ENCODE measurements at places on chromosomes 7 and 10.

DNA sequence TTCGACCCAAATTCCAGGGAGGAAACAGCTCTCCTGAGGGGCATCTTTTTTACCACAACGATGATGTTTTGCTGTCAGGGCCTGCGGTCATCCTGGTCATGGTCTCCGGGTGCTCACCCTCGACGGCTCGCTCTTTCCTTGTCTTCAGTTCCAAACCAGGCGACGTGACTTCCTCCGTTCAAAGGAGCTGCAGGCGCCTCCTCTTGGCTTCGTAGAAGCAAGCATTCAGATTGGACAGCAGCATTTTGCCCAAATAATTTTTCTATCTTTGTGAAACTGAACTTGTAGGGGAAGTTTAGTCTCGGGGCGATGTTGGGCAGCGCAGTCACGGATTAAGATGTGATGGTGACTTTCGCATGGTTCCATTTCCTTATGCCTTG is 208.9 kb downstream of the DNAJB6 start:
- DNase-seq = no peak

DNA sequence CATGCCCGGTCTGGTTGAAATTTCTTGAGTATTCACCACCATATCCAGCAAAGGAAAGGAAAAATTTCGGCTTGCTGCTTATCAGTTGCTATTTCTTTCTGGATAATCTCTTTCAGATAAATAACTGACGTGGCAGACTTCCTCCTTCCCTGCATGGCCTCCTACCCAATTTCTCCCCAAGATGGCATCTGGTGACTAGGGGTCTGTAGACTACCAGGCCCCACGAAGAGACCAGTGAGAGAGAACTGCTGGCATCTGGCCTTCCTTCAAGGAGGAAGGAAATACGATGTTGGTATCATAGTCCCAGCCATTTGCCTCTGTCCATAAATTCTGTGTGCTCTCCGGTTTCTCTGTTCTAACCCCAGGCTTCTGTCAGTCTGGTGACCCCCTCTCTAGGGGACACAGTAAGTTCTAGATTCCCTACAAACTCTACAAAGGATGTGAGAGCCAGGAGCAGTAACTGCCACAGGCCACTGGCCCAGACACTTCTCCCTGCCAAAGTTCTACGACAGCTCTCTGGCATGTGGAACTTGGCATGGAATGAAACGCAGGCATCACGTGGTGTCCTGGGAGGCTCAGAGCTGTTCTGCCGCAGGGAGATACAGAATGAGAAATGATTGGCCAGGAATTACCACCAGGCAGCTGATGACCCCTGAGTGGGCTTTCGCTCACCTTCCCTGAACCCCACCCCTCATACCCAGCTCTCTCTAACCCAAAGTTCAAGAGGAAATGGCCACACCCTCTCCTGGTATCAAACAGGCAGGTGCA is 30.0 kb upstream of the MSRB2 start:
- DNase-seq = peak; percentile 11

DNA sequence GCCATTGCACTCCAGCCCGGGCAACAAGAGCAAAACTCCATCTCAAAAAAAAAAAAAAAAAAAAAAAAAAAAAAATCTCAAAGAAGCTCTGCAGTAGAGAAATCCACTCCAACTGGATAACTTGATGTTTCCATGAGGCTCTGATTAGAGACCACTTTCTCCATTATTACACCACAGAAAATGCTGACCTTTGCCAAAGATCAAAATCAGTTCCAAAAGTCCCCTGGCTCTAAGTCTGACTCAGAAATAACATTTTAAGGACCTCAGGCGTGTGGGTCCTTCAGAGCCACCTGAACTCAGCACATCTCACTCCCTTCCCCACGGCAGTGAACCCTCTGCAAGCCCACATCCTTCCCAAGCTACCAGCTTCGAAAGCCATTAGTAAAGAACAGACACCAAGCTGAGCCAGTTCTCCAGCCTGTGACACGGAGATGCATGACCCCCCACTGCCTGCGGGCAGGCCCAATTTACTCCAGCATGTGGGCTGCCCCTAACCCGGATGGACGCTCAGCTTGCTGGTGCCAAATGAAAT is 13.8 kb upstream of the TMEM120A start:
- no peak for DNase-seq

GRCh38 chr10:106992055-106992454 is 172.5 kb downstream of the SORCS1 start:
- DNase-seq = no peak

GRCh38 chr7:74399006-74399405 is 54.7 kb upstream of the GTF2IRD1 start:
- DNase-seq = no peak

DNA sequence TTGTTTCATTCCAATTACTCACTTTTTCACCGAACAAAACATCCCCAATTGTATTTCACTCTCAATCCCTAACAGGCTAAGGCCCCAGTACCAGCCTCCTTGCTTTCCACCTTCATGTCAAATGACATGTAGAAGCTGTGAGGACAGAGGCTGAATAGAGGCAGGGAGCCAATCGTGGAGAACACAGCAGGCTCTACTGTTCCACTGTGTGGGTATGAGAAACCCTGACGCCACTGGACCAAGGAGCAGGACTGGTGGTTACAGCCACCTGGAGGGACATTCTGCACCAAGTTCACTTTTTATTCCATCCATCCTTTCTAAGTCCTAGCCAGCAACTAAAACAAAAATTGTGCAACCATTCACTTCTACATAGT is 502.8 kb downstream of the SORCS1 start:
- DNase-seq = no peak

- no peak for DNase-seq
These were observed 47.0 kb downstream of the DENND2A start for GRCh38 chr7:140593672-140593982.

DNA sequence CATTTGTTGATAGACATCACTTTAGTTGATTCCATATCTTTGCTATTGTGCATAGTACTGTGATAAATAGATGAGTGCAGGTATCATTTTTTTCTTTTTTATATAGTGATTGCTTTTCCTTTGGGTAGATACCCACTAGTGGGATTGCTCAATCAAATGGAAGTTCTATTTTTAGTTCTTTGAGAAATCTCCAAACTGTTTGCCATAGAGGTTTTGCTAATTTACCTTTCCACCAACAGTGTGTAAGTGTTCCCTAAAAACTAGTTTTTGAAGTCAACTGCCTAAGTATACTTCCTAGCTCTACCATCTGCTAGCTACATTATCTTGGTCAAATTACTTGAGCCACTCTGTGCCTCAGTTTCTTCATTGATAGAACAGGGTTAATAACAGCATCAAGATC is 31.5 kb upstream of the RSBN1L start:
- no peak for DNase-seq

GRCh38 chr10:36455526-36456133 is 669.8 kb upstream of the ANKRD30A start:
- no peak for DNase-seq

GRCh38 chr7:77910124-77910523 is 111.6 kb downstream of the PHTF2 start:
- DNase-seq = no peak

GRCh38 chr7:140316165-140316661 is 82.1 kb downstream of the SLC37A3 start:
- DNase-seq = peak; percentile 16

DNA sequence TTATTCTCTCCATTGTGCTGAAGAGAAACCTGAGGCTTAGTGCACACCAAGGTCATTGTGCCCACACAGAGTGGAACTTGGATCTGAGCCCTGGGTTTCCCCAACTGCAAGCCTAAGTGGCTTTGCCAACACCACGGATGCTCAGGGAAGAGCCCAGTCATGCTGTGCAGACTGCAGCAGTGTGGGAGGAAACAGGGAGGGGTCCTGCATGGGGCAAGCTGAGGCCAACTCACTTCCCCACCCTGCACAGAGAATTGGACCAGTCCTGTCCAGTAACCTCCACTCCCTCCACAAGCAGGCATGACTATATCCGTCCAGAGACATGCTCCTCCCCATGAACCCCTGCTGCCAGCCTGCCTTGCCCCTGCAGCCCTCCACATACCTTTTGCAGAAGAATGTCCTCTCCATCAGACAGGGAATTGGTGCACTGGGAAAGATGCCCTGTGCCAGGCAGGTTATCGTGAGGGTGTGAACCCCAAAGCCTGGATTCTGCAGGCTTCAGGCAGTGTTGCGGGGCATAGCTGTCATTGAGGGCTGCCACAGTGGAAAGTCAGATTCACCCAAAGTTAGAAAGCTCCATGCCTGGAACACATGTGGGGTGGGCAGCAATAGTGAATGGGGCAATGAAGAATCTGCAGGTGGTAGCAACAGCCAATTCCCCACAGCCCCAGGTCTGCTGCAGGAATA is 44.9 kb downstream of the DRGX start:
- no peak for DNase-seq

DNA sequence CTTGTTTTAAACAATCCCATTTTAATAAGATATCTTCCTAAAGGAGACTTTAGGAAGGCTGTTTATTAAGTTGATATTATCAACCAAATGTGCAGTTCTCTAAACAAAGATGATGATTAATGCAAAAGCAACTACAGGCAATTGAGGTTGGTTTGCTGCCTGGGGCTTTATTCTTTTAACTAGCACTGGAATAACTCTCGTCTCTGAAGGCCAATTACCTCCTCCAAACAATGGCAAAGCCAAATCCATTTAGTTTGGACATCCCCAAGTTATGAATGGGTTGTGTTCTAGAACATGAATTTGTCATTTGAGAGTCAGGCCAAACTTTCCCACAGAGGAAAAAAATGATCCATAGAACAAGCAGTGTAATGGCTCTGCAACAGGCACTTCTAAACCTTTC is 114.1 kb downstream of the SLC16A9 start:
- DNase-seq = no peak

GRCh38 chr7:70239918-70240317 is 641.6 kb downstream of the AUTS2 start:
- no peak for DNase-seq

DNA sequence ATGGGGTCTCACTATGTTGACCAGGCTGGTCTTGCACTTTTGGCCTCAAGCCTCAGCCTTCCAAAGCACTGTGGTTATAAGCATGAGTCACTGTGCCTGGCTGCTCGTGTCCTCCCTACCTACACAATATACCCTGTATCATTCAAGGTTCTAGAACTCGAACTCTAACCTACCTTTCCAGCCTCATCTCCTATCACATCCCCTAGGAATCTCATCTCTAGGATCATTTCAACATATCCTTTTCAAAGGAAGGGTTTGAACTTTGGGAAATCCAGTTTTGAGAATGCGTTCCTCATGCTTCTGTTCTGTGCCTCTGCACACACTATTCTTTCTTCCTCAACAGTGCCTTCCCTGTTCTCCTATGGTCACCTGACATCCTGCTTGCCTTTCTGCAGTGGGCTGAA is 87.8 kb upstream of the RHEB start:
- DNase-seq = no peak

DNA sequence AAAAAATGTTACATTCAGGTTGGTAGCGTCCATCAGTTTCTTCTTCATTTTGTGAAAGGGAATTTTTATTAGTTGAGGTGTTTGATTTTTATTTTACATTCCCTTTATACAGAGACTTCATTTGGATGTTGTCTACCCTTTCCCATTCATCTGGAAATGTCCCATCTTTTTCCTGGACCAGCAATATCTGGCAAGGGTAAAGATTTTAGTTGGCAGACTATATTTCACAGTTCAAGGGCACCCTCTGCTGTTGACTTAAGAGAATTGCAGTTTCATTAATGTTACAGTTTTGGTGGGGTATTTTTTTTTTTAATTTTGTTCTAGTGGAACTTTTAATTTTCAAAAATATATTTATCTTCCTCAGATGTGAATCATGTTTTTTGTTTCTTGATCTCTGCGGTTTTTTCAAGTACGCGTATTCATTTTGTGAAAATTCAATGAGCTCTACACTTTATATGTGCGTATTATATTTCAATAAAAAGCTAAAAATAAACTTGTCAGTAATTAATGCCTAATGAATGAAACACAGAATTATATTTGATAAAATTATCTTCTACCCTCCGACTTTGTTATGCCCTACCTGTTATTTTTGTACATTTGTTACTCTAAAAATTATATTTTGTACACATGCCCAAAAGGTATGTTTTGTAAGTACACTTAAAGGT is 97.9 kb upstream of the KLF14 start:
- no peak for DNase-seq

DNA sequence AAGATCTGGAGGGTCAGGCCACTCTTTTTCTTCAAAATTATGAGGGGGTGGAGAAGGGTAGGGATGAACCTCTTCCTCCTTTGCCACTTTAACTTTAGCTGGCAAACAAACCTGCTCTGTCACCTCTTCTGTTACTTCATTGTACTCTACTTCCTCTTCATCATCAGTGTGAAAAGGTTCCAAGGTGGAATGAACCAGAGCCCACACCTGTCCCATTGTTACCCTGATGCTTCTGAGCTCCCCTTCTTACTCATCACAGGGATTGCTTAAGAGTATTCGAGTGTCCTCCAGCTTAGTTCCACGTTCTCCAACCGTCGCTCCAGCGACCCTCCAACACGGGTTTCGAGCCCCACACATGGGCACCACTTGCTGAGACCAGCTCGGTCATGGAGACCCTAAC is 5.2 kb downstream of the MRPS24 start:
- DNase-seq = no peak

- DNase-seq = peak; percentile 7
These were observed 12.8 kb upstream of the PROSER2 start for GRCh38 chr10:11810313-11810766.

DNA sequence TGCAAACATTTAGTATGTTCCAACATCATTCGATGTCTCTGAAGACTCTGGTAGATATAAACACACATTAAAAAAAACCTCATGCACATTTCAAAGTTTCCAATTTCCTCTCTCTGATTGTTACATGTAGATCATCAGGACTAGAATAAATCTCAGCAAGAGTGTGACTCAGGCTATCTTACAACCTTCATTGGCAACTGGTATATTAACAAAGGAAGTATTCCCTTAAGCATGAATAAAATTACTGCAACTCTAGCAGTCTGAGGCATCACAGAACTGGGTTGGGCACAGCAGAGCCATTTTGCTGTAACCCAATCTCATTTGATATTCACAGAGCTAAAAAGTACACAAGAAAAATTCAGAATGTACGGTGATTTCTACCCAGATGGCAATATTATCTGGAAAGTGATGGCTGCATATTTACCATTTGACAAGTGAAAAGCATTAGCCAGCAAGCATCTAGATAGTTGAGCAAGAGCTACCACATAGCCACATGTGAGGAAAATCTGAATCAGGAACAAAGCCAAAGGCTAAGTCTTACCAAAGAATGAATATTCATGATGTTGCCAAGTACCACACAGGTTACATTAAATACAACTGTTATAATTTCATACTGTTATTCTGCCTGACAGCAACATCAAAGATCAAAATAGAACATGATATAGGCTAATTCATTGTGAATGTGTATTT is 232.2 kb downstream of the CRPPA start:
- no peak for DNase-seq
